Hindlimb muscle (tissue), 1 donor: ENCODE measurements at places on chromosomes 4 and X. TPM values are rescaled to one million over a fixed set of nuclear protein-coding genes. Genes with fewer than 3 reads are reported as not detected.

The SPARCL1 gene
- 183 TPM for polyA plus RNA-seq

The AFAP1 gene
- 38.3 TPM for polyA plus RNA-seq

DNA sequence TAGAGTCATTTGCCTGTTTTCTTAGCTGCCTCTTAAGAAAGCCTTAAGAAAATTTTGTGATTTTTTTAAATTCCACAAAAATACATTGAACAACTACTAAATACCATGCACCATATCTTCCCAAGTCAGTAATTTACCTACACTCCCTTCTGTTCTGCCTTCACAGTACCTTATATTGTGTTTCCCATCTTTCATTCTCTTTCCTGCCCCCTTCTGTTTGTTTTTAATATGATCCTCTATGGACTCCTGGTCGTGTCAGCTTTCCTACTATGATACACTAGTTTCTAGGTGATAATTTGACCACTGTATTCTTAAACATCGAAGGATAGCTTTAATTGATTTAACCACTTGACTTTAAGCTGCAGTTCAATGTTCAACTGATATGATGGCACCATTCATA lies 297.7 kb upstream of the HAND2 start:
- no peak for DNase-seq

GRCh38 chr4:174260099-174260498 lies 23.4 kb downstream of the FBXO8 start:
- DNase-seq: no peak

The TNMD gene
- 40.1 TPM for polyA plus RNA-seq

The SHISA3 gene
- polyA plus RNA-seq: 7.2 TPM

GRCh38 chr4:56146956-56147355 lies 198.2 kb downstream of the CEP135 start:
- DNase-seq: no peak

DNA sequence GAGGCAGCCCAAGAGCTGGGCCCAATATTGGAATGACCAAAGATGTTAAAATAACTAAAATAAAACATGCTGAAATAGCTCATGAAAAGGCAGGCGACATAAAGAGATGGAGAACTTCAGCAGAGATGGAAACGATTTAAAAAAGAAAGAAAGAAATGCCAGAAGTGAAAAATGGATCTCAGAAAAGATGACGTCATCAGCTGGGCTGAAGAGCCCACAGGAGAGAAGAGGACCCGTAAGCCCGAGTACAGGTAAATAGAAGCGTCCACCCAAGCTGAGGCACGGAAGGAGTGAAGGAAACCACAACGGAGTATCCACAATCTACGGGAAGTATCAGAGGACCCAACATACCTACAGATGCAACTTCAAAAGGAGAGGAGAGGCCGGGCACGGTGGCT lies 112.8 kb downstream of the AFAP1 start:
- no peak for DNase-seq

The MAGEB1 gene
- polyA plus RNA-seq: not detected

The DIPK2B gene
- polyA plus RNA-seq: 21.7 TPM

The REELD1 gene
- 0.17 TPM for polyA plus RNA-seq

The GUF1 gene
- 19.5 TPM for polyA plus RNA-seq

The TECRL gene
- polyA plus RNA-seq: 65.5 TPM

DNA sequence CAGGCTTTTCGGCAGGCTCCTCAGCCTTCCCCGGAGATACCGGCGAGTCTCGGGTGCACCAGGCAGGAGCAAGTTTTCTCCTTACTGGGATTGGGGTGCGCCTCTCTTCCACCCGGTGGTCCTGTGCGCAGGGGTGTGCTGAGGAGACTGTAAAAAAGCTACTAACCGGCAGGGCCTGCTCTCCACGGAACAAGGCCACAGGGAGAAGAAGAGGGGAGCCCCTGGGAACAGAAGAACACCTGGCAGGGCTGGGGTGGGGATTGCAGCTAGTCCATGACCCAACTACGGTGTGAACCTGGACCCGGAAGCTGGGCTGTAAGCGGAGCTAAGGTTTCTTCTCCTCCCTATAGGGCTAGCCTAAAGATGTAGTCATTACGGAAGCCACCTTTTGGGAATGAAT lies 17.7 kb upstream of the ZIC3 start:
- DNase-seq: no peak

DNA sequence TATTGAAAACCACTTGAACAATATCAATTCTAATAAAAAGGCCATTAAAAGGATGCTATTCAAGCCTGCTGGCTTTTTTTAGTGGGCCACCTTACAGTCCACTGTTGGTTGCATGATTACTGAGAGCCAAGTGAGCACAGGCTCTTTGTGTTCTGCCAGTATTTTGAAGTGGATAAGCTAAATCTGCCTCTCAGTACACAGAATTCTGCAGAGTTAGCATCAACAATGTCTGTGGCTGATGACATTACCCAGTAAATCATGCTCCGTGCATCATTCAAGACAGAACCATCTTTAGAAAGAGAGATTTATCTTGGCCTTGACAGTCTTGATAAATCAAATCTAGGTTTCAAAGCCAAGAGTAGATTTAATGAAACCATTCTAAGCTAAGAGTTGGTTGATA lies 119.0 kb upstream of the GNPDA2 start:
- DNase-seq: no peak

The WAS gene
- polyA plus RNA-seq: 4.2 TPM

The RIBC1 gene
- 1.1 TPM for polyA plus RNA-seq

- DNase-seq: no peak
Measured at GRCh38 chr4:86730310-86730709, 118.9 kb downstream of the SLC10A6 start.

DNA sequence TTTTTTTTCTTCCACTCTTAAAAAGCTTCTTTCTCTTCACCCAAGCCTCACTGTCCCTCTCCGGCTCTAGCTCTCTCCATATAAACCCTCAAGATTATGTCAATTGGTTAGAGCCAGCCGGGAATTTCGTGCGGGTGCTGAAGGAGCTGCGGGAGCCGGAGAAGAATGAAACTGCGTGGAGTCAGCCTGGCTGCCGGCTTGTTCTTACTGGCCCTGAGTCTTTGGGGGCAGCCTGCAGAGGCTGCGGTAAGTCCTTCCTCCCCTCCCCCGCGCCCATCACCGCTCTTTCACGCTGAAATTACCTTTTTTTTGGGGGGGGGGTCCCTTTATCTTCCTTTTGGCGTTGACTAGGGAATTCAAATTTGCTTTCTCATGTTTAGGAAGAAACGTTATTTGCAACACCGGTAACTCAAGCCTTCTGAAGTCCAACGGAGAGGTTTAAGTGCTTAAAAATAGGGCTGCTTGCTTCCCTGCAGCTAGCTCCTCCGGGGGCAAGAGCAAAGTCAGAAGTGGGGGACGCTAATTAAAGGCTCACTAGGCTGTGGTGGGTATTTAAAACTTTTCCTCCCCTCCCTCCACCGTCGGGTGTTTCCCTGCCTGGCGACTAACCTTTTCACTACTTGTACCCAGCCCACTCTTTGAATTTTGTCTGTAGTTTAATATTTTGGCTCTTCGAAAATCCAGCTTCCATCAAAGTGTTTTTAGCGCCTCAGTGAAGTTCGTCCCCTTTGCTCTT lies 491 bp downstream of the COL4A5 start:
- peak; percentile 5 for DNase-seq

DNA sequence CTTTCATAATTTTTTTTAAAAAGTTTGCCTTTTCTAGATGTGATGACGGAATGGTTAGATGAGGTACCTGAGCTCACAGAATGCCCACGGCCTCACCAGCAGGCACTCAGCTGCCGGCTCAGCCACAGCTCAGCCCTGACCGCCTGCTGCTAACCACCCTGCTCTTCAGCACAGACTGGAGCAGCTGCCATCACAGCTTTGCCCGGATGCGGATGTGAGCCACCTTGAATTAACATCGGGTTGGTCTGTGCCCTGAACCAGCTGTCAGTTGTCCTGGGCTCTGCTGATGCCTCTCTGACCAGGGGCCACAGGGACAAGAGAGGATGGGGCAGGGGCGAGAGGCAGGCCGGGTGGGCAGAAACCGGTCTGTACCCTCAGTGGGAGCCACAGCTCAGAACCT lies 93.3 kb downstream of the HMX1 start:
- DNase-seq: no peak

The CT45A2 gene
- polyA plus RNA-seq: not detected

DNA sequence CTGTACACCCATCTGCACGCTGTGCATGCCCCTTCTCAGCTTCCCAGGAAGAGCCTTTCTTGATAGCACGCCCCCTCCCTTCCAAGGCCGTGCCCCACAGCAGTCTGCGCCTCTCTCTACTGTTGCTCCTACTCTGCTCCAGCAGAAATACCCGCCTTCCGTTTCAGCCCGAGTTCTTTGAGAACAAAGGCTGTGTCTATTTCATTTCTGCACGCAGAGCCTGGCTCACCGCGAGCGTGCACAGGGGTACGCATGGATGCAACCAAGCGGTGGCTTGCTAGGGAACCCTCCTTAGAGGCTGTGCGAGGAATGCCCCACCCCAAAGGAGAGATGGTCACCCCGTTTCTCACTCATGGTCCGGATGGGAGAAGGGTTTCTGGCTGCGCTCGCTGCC lies 485 bp downstream of the AADAT start:
- DNase-seq: no peak

DNA sequence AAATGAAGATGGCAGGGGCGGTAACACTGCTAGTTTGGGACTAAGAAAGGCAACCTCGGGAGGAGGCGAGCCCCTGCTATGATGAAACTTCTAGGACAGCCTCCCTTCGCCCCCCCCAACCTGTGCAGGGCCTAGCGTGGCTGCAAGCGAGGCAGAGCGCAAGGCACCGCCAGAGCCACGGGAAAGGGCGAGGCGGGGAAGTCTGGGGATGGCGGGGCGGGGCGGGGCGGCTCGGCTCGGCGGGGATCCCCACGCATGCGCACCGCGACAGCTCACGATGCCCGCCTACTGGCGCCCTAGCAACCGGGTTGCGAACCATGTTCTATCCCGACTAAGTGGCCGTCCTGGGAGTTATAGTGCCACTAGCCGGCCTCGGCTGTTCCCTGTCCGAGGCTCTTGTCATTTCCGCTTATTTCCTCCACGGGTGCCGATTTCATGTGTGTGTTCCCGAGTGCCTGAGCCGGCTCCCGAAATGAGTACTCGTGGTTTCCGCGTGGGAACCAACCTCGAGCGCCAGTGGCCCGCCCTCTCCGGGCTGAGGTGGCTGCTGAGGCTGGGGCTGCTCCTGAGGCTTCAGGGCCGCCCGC lies 28.7 kb upstream of the RBMX start:
- peak; percentile 68 for DNase-seq

GRCh38 chr4:143711543-143712154 lies 11.2 kb upstream of the FREM3 start:
- no peak for DNase-seq

The SH3TC1 gene
- polyA plus RNA-seq: 12.1 TPM

GRCh38 chr4:35912174-35912573 lies 332.1 kb downstream of the ARAP2 start:
- no peak for DNase-seq

The MAGEA9B gene
- polyA plus RNA-seq: not detected

GRCh38 chrX:140510306-140510676 lies 5.4 kb upstream of the SOX3 start:
- DNase-seq: no peak

GRCh38 chr4:94576210-94576609 lies 124.5 kb downstream of the PDLIM5 start:
- no peak for DNase-seq

DNA sequence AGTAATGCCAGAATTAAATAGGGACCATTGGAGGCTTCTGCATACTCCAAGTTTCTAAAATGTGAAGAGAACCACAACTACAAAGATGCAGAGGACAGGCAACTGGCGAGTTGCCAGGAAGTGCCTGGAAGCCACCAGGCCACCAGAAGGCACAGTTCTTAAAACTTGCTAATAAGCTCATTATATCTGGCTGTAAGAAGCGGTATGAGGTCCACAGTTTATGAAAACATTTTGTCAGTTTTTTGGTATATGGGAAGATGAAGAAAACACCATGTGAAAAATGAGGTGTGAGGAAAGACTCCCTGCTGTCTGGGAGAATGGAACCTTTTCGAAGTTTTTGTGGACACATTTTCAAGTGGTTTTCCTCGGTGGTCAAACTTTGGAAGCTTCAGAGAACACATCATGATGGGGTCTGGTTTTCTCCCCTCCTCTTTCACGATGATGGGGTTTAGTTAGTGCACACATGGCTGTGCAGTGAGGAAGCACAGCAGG lies 202.7 kb downstream of the NR3C2 start:
- no peak for DNase-seq

The ART3 gene
- 36.1 TPM for polyA plus RNA-seq

DNA sequence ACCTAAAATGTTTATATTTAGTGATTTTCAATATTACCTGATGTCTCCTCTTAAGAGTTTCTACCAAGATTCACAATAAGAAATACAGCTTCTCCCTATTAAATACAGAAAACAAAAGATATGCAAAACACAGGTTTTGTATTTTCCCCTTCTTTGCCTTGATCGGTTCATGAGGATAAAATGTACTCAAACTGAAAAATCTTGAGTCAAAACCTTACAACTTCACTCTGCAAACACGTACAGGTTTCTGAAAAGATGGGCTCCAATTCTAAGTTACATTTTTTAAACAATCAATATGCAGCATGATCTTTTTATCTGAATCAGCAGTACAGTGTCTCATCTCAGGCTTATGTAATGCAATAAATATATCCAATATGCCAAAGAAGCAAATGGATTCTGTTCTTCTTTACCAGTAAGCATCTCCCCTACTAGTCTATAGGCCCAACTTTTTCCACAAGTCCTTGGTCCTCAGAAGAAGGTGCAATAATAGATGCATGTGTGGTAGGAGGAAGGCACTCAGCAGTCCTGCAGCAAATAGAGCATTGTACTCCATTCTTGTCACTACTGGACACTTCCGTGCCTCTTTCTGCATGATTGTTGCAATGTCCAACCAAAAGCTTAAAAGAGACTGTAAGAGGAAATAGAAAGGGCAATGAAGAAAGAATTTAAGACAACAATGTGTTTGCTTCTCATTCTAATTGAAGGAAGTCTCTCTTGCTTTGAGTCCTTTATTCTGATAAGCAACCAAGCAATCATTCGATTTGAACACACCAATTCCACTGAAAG lies 3.2 kb downstream of the MAPK10 start:
- DNase-seq: no peak

The ARHGAP6 gene
- polyA plus RNA-seq: 12.8 TPM

- no peak for DNase-seq
Measured at GRCh38 chr4:2823671-2824328, 19.8 kb upstream of the ADD1 start.

GRCh38 chrX:150602743-150603142 lies 34.3 kb downstream of the MTM1 start:
- no peak for DNase-seq

DNA sequence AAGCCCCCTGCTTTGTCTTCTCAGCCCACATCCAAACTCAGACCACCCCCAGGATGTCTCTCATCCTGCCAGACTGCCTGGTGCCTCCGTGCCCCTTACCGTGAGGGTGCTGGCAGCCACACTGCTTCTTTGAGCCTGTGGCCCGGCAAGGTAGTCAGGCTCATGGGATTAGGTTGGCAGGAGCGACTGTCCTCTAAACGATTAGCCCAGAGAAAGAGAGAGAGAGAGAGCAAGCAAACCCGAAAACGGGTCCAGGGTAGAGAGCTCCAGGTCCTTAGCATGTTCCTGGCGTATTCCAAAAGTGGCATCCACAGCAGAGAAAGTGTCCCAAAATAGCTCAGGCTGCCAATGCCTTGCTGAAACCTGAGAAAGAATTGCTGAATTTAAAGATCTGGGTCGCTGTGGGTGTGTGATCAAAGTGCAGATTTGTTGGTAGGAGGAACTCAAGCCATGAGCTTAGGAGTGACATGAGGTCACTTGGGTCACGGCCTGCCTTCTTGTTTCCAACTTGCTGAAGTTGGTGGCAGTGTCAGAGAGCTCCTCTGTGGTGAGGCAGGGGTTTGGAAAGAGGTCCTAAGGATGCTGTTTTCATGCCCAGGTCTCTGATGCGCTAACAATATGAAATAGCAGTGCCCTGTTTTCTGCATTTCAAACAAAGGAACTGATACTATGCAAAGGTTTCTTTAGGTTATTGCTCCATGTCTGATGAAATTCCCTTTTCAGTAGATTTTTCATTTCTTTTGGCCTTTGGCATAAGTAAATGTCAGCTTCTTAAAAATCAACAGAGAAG lies 81.6 kb downstream of the RTL9 start:
- no peak for DNase-seq

The TREX2 gene
- 0.43 TPM for polyA plus RNA-seq
